ENCODE measurements at places on chromosomes 7 and 10. TPM values are rescaled to one million over a fixed set of nuclear protein-coding genes. Genes with fewer than 3 reads are reported as not detected.
A peak's percentile ranks its signal among the peaks of the same experiment; 100 is the strongest.

Gene OR6V1
- total RNA-seq, result not detected

Gene CPA5
- not detected for total RNA-seq

Gene MYPN
- 0.13 TPM for total RNA-seq

Gene GSAP
- 40.9 TPM for total RNA-seq

Gene XRCC2
- 3.5 TPM for total RNA-seq

DNA sequence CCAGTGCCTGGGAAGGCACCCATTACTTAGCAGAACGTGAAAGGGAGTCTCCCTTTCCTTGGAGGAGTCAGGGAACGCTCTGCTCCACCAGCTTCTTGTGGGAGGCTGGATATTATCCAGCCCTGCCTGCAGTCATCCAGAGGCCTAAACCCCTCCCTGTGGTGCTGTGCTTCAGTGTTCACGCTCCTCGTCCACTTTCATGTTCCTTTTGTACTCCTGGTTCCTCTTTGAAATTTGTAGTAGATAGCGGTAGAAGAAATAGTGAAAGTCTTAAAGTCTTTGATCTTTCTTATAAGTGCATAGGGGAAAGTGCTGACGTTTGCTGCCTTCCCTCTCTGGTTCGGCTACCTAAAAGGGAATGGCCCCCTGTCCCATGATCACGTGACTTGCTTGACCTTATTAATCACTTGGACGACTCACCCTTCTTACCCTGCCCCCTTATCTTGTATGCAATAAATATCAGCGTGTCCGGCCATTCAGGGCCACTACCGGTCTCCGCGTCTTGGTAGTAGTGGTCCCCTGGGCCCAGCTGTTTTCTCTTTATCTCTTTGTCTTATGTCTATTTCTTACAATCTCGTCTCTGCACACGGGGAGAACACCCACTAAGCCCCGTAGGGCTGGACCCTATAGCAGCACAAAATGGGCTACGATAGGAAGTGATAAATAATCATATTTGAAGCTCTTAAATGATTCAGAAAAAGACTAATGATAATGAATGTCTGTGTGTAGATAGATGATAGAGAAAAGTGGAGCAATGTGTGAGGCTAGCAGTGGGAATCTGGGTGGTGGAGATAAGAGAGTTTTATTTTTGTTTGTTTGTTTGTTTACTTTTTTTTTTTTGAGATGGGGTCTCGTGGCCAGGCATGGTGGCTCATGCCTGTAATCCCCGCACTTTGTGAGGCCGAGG is 5.8 kb upstream of the ESYT2 start:
- no peak overlapping the region for H3K4me3 ChIP-seq
- no peak for DNase-seq
- peaks cover 9% of the 10 kb centered on the region for H3K4me1 ChIP-seq
- no peaks in the 10 kb centered on the region for H3K36me3 ChIP-seq
- H3K27ac ChIP-seq, result no peak overlapping the region
- H3K27me3 ChIP-seq, result no peaks in the 10 kb centered on the region

- peaks cover 56% of the 10 kb centered on the region for H3K4me1 ChIP-seq
- H3K4me3 ChIP-seq, result no peak overlapping the region
- H3K27ac ChIP-seq, result peak overlapping the region; percentile 74
- no peak for DNase-seq
- H3K36me3 ChIP-seq, result no peaks in the 10 kb centered on the region
These were observed 63.7 kb upstream of the STEAP1B start for GRCh38 chr7:22563621-22564241.

DNA sequence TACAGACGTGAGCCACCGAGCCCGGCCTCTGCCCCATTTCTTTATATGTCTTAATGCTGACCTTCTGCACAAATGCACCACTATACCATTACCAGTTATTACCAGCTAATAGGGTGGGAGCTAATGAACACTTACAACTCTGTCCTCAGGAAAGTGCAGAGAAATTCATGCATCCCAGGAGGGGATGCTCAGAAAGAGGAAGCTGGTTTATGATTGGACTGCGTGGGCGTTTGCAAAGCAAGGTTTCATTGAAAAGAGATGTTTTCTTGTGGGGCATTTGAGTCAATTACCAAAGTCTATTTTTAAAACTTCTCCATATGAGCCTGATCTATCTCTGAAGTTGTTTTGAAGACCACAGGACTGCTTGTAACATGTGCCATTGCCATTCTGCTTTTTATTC is 417.7 kb upstream of the CELF2 start:
- H3K4me3 ChIP-seq, result no peak overlapping the region
- no peak for DNase-seq
- H3K36me3 ChIP-seq, result no peaks in the 10 kb centered on the region
- H3K4me1 ChIP-seq, result no peaks in the 10 kb centered on the region

GRCh38 chr7:79471283-79471682 is 17.8 kb upstream of the MAGI2 start:
- H3K4me1 ChIP-seq, result no peaks in the 10 kb centered on the region
- no peak overlapping the region for H3K4me3 ChIP-seq
- no peak for DNase-seq
- no peaks in the 10 kb centered on the region for H3K36me3 ChIP-seq

- no peaks in the 10 kb centered on the region for H3K36me3 ChIP-seq
- H3K27me3 ChIP-seq, result no peaks in the 10 kb centered on the region
These were observed 74.7 kb downstream of the FRMPD2 start for GRCh38 chr10:48199580-48200377.

GRCh38 chr7:93226310-93226709 is at the start of gene HEPACAM2:
Gene HEPACAM2, minus strand, starts transcription at chr7:93226469.
- no peak within 1 kb of the TSS for H3K4me3 ChIP-seq
- no peak within 1 kb of the TSS for H3K27ac ChIP-seq
- no peaks in the 10 kb centered on the region for H3K36me3 ChIP-seq
- H3K4me1 ChIP-seq, result no peaks in the 10 kb centered on the region
- DNase-seq, result no peak
- H3K27me3 ChIP-seq, result no peaks in the 10 kb centered on the region

GRCh38 chr10:34834274-34834673 is 19.2 kb upstream of the PARD3 start:
- H3K36me3 ChIP-seq, result no peaks in the 10 kb centered on the region
- H3K27ac ChIP-seq, result no peak overlapping the region
- DNase-seq, result no peak

DNA sequence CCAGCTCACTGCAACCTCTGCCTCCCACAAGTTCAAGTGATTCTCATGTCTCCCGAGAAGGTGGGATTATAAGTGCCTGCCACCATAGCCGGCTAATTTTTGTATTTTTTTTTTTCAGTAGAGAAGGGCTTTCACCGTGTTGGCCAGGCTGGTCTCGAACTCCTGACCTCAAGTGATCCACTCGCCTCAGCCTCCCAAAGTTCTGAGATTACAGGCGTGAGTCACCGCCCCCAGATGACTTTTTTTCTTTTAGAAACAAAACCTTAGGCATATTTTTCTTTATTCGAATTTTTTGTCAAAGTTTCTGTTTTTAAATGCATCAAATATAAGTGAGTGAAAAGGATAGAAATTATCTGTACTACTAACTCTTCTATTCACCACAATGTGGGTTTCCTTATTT is 113.1 kb downstream of the LRRC4 start:
- no peak overlapping the region for H3K4me3 ChIP-seq
- DNase-seq, result no peak
- no peaks in the 10 kb centered on the region for H3K27me3 ChIP-seq
- no peak overlapping the region for H3K27ac ChIP-seq

GRCh38 chr10:36117231-36117630 is 475.1 kb upstream of the FZD8 start:
- H3K27ac ChIP-seq, result no peak overlapping the region
- DNase-seq, result no peak
- no peaks in the 10 kb centered on the region for H3K36me3 ChIP-seq

GRCh38 chr10:68153473-68154210 is 44.4 kb downstream of the MYPN start:
- peaks cover 9% of the 10 kb centered on the region for H3K4me1 ChIP-seq
- peak; percentile 90 for DNase-seq
